ENCODE measurements at places on chromosomes 11 and 22.

DNA sequence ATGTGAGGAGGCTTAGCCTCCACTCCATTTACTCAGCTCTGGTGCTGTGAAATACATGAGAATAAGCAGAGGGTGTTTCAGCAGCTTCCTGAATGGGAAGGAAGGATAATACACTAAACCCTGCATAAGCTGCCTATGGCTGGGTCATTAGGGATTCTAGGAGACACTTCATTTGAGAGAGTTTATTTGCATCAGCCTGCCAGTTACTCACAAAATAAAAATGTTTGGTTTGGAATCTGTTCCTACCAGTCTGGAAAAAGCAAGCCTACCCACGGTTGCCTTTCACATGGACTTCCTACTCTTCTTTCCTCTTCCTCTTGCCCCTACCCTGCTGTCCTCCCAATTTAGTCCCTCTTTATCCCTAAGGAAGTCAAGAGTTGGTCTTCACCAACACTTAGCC, 20.5 kb downstream of the SLC1A2 start:
- DNase-seq: no peak
- no peaks in the 10 kb centered on the region for H3K36me3 ChIP-seq
- H3K4me3 ChIP-seq: no peak overlapping the region
- no peaks in the 10 kb centered on the region for H3K4me1 ChIP-seq
- no peak overlapping the region for H3K27ac ChIP-seq

DNA sequence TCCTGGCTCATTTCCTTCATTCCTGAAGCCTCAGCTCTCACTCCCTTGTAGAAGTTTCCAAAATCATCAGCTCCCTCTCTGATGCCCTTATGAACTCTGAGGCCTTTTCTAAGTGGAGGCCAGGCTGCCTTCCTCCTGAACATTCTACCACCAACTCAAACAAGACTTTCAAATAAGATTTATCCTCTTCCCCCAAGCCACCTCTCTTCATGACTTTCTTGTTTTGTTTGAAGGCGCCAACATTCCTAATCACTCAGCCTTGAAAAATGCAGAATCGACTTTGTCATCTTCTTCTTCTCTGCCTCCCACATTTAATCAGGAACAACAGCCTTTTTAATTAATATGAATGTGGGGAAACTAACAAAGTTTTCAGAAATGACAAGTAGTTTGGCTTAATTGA, 927.9 kb downstream of the OPCML start:
- H3K4me3 ChIP-seq: no peak overlapping the region
- H3K27ac ChIP-seq: no peak overlapping the region

GRCh38 chr11:85495918-85496317, 131.2 kb downstream of the DLG2 start:
- no peak overlapping the region for H3K4me3 ChIP-seq
- DNase-seq: no peak
- H3K4me1 ChIP-seq: no peaks in the 10 kb centered on the region
- H3K36me3 ChIP-seq: no peaks in the 10 kb centered on the region
- H3K27me3 ChIP-seq: no peaks in the 10 kb centered on the region

DNA sequence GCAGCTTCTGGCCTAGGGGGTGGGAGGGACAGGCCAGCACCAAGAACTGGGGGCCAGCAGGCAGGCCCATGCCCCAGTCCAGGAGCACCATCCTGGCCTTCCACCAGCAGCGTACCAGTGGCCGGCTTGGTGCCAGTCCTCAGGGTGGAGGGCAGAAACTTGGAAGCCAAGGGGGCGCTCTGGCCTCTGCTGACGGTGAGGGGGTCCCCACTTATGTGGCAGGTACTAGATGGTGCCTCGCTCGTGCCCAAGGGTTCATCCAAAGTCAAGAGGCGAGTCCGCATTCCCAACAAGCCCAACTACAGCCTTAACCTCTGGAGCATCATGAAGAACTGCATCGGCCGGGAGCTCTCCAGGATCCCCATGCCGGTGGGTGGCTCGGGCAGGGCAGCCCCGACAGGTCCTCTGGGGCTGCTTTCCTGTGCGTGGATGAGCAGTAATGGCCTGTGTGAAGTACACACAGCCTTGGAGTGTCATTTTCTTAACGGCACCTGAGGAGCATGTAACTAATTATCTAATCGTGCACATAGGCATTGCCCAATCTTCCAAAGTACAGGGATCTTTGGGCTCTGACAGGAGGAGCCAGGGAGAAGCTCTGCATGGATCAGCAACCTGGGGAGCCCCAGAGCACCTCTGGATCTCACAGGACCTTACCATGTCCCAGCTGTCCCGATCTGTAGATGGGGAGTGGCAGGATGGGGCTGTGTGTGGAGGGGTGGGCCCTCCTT, 79.1 kb downstream of the MORC2 start:
- H3K27ac ChIP-seq: no peak overlapping the region
- peaks cover 7% of the 10 kb centered on the region for H3K36me3 ChIP-seq
- DNase-seq: no peak
- no peak overlapping the region for H3K4me3 ChIP-seq

DNA sequence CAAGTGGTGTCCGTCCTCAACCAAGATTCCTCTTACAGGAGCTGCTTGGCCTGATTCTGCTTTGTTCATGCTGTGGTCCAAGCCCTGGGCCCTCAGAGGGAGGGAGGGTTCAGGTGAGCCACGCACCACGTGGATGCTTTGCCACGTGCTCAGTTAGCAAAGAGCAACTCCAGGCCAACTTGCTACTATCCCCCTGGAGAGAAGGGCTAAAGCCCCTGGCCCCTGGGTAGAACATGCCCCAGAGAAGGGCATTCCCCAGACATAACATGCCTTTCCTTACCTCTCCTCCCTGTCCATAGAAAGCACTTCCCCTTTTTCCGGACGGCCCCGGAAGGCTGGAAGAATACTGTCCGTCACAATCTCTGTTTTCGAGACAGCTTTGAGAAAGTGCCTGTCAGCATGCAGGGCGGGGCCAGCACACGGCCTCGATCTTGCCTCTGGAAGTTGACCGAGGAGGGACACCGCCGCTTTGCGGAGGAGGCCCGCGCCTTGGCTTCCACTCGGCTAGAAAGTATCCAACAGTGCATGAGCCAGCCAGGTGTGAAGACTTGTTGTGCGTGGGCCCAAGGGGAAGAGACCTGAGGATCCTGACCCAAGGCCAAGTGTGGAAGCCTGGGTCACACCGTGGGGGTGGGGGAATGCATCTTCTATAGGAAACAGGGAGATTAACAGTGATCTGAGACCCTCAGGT, 8.8 kb downstream of the FOXR1 start:
- H3K36me3 ChIP-seq: no peaks in the 10 kb centered on the region
- no peaks in the 10 kb centered on the region for H3K27me3 ChIP-seq
- no peak overlapping the region for H3K27ac ChIP-seq
- H3K4me3 ChIP-seq: no peak overlapping the region

GRCh38 chr11:28728666-28729065, 620.5 kb downstream of the METTL15 start:
- DNase-seq: no peak
- no peaks in the 10 kb centered on the region for H3K27me3 ChIP-seq
- H3K4me3 ChIP-seq: no peak overlapping the region
- H3K36me3 ChIP-seq: no peaks in the 10 kb centered on the region

- H3K27me3 ChIP-seq: no peaks in the 10 kb centered on the region
- peaks cover 5% of the 10 kb centered on the region for H3K4me1 ChIP-seq
- DNase-seq: no peak
- no peak overlapping the region for H3K27ac ChIP-seq
Measured at GRCh38 chr11:83694191-83694910, 408.2 kb upstream of the CCDC90B start.

GRCh38 chr11:15594607-15595006, 479.9 kb downstream of the INSC start:
- no peak for DNase-seq
- H3K27ac ChIP-seq: no peak overlapping the region
- no peak overlapping the region for H3K4me3 ChIP-seq
- no peaks in the 10 kb centered on the region for H3K27me3 ChIP-seq

- no peaks in the 10 kb centered on the region for H3K36me3 ChIP-seq
- no peaks in the 10 kb centered on the region for H3K4me1 ChIP-seq
- no peak for DNase-seq
- no peaks in the 10 kb centered on the region for H3K27me3 ChIP-seq
- no peak overlapping the region for H3K27ac ChIP-seq
Measured at GRCh38 chr11:83456075-83456474, 169.9 kb upstream of the CCDC90B start.

DNA sequence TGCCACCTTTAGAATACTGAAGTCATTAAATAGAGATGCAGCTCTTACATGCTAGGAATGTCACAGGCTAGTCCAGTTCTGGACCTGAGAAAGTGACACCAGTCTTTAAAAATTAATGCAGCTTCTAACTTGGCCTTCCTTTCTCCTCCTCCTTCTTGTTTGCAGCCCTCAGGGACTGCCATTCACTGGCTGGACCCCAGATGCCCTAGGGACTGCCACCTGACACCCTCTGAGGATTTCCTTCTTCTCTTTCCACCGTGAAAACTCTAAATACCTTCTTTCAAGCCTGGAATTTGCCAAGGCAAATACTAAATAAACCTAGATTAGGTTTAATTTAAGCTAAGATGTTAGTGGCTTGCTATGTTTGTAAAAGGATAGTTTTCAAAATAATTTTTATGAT, 78.4 kb downstream of the MUC15 start:
- no peak overlapping the region for H3K27ac ChIP-seq
- H3K4me1 ChIP-seq: no peaks in the 10 kb centered on the region
- no peaks in the 10 kb centered on the region for H3K27me3 ChIP-seq
- no peaks in the 10 kb centered on the region for H3K36me3 ChIP-seq

GRCh38 chr22:29559853-29560252, 6.3 kb upstream of the THOC5 start:
- no peaks in the 10 kb centered on the region for H3K27me3 ChIP-seq
- peaks cover 39% of the 10 kb centered on the region for H3K36me3 ChIP-seq
- no peak overlapping the region for H3K27ac ChIP-seq
- no peak for DNase-seq
- no peaks in the 10 kb centered on the region for H3K4me1 ChIP-seq

DNA sequence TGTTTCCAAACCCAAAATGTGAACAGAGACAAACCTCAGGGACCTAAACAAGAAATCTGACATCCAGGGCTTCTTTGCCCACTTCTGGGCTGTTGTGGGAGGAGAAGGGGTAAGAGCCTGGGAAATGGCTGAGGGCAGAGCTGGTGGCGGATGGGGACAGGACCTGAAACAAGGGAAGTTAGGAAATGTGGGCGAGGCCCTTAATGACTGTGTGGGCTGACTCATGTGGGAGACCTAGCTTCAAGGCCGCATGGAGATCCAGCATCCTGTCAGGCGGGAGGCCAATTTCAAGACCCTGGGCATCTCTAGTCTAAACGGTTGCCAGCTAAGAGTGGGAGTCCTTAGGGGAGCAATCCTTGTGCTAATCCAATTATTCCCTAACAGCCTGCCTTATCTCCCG, 2.1 kb upstream of the OAF start:
- no peak overlapping the region for H3K4me3 ChIP-seq
- no peaks in the 10 kb centered on the region for H3K36me3 ChIP-seq
- H3K27me3 ChIP-seq: no peaks in the 10 kb centered on the region
- DNase-seq: no peak

GRCh38 chr22:28413612-28414399, 265.8 kb downstream of the TTC28 start:
- no peaks in the 10 kb centered on the region for H3K36me3 ChIP-seq
- H3K27me3 ChIP-seq: no peaks in the 10 kb centered on the region
- DNase-seq: no peak
- H3K4me1 ChIP-seq: peaks cover 28% of the 10 kb centered on the region

DNA sequence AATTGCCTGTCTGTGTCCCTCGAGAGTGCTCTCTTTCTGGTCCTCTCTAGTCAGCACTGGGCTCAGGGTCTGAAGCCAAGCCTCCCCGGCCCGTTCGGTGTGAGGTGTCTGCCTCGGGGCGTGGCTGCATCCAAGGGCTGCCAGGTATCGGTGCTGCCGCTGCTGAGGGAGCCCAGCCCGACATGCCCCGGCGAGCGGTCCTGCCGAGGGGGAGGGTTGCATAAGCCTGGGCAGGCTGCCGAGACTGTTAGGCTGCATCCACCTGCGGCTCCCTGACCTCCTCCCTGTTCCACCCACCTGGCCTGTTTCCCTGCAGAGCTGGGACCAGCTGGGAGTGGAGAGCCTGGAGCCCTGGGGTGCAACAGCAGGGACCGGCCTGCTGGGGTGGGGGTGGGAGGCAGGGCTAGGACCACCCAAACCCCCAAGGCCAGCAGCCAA, 6.3 kb downstream of the OVOL1 start:
- H3K27me3 ChIP-seq: no peaks in the 10 kb centered on the region
- H3K4me1 ChIP-seq: no peaks in the 10 kb centered on the region
- no peaks in the 10 kb centered on the region for H3K36me3 ChIP-seq
- DNase-seq: no peak
- no peak overlapping the region for H3K27ac ChIP-seq
- no peak overlapping the region for H3K4me3 ChIP-seq

- no peak overlapping the region for H3K4me3 ChIP-seq
- no peak overlapping the region for H3K27ac ChIP-seq
- H3K4me1 ChIP-seq: no peaks in the 10 kb centered on the region
- no peak for DNase-seq
- H3K27me3 ChIP-seq: no peaks in the 10 kb centered on the region
- H3K36me3 ChIP-seq: no peaks in the 10 kb centered on the region
Measured at GRCh38 chr11:17489751-17490150, 13.1 kb upstream of the ABCC8 start.

DNA sequence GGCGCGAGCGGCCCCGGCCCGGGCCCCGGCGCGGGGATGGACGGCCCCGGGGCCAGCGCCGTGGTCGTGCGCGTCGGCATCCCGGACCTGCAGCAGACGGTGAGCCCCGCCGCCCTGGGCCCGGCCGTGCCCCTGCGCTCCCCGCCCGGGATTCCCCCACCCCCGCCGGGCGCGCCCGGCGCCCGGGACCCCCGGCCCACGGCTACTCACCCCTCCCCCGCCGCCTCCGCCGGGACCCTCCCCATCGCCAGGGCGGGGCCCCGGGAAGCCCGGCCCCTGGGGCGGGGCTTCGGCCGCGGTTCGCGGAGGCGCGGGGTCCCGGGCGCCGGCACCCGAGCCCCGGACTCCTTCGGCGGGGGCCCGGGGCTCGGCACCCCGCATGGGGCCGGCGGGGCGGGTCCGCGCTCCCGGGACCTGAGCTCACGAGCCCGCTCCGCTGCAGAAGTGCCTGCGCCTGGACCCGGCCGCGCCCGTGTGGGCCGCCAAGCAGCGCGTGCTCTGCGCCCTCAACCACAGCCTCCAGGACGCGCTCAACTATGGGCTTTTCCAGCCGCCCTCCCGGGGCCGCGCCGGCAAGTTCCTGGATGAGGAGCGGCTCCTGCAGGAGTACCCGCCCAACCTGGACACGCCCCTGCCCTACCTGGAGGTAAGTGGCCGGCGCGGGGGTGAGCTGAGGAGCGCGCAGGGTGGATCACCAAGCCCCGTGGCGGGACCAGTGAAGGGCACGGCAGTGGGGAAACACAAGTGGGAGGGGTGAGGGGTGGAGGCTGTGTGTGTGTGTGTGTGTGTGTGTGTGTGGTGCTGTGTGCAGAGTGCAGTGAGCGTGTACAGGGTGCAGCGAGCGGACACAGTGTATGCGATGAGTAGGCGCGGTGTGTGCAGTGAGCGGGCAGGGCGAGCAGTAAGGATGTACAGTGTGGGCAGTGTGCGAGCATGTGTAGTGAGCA, 2.3 kb downstream of the SHANK3 start:
- H3K4me1 ChIP-seq: peaks cover 6% of the 10 kb centered on the region
- DNase-seq: no peak

DNA sequence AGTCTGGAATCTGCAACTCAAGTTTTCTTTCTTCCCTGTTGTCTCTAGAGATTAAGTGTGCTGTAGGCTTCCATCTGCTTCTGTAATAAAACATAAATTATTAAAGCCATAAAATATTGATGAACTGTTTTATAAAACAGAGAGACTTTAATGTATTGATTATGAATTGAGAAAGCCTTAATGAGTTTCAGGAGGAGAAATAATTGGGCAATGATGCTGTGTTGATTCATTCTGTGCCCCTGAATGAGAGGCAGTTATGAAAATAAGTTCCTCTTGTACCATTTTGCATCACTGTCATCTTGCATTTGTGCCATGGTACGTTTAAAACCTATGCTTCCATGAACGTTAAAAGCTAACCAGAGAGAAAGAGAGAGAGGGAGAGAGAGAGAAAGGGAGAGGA, 194.1 kb upstream of the LARGE1 start:
- H3K27me3 ChIP-seq: no peaks in the 10 kb centered on the region
- no peak overlapping the region for H3K27ac ChIP-seq
- DNase-seq: no peak
- H3K4me1 ChIP-seq: no peaks in the 10 kb centered on the region
- H3K36me3 ChIP-seq: no peaks in the 10 kb centered on the region

Measured in thoracic aorta (tissue), 2 donors.